ENCODE measurements at places on chromosomes 3 and 15. TPM values are rescaled to one million over a fixed set of nuclear protein-coding genes. Genes with fewer than 3 reads are reported as not detected.
A peak's percentile ranks its signal among the peaks of the same experiment; 100 is the strongest.

- peak; percentile 86 for DNase-seq
Observed at GRCh38 chr15:90184119-90184785, 16.9 kb upstream of the SEMA4B start.

- no peak for DNase-seq
Observed at GRCh38 chr15:43449981-43450380, 43.0 kb downstream of the TP53BP1 start.

The TFRC gene
- total RNA-seq = 478 TPM

The ILDR1 gene
- total RNA-seq = 8.3 TPM

GRCh38 chr3:108209579-108209978 is 12.6 kb downstream of the IFT57 start:
- no peak for DNase-seq

DNA sequence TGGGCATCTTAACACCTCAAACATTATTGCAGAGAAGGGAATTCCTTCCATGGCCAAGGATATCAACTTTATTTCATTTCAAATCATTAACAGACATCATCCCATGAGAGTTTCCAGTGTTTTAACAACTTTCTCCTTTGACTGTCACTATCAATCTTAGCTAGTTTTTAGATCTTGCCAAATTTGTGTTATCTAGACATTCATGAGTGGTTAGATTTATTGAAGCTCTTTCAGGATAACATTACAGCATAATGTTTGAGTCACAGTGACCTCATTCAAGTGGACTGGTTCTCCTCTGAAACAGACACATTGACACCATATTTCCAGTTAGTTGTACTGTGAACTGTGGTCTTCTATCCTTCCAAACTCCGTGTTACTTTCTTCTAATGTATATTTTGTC is 8.6 kb upstream of the TNFAIP8L3 start:
- DNase-seq = no peak

GRCh38 chr3:17551333-17551732 is 191.1 kb downstream of the TBC1D5 start:
- DNase-seq = no peak

The MEIS2 gene
- 20.7 TPM for total RNA-seq

The TMOD2 gene
- total RNA-seq = 14.7 TPM

GRCh38 chr3:31978553-31978952 is 2.5 kb downstream of the OSBPL10 start:
- DNase-seq = no peak

The LRRC31 gene
- total RNA-seq = 1.1 TPM

DNA sequence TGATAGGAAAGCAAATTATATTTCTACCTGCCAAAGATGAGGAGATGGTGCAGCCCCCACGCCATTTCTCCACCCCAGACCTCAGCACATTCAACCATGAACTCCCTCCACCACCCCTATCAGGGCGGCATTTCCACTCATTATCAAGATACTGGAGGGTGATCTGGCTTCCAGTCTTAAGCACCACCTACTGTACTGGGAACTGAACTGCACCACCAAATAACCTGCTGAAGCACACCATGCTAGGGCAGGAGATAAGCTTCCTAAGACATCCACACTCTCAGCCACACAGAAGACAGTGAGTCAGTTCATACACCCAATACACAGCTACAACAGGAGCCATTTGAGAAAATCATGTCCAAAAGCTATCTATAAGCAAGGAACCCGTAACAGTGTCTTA is 98.8 kb downstream of the FGF7 start:
- DNase-seq = no peak

The RAB6B gene
- 5.5 TPM for total RNA-seq

- DNase-seq = no peak
Observed at GRCh38 chr3:54434756-54435155, 312.4 kb downstream of the CACNA2D3 start.

- no peak for DNase-seq
Observed at GRCh38 chr3:131849616-131850015, 185.2 kb downstream of the CPNE4 start.

- DNase-seq = no peak
Observed at GRCh38 chr3:133292296-133292695, 107.6 kb upstream of the BFSP2 start.

The ZNF385D gene
- 2.9 TPM for total RNA-seq

DNA sequence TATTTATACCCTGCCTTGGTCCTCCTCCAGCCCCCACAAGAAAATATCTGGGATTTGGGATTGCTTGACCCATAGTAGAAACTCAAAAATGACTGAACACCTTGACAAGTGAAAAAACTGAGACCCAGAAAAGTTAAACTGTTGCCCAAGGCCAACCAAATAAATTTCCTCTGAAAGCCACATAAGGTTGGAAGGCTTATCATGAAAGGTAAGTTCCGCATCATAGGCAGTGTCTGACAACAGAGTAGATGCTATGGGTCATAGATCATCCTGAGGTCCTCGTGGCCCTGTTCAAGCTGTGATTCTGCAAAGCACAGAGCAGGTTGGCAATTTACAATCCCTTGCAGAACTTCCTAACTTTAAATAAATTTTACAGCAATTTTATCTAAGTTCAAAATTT is 140.8 kb upstream of the TSC22D2 start:
- DNase-seq = no peak

DNA sequence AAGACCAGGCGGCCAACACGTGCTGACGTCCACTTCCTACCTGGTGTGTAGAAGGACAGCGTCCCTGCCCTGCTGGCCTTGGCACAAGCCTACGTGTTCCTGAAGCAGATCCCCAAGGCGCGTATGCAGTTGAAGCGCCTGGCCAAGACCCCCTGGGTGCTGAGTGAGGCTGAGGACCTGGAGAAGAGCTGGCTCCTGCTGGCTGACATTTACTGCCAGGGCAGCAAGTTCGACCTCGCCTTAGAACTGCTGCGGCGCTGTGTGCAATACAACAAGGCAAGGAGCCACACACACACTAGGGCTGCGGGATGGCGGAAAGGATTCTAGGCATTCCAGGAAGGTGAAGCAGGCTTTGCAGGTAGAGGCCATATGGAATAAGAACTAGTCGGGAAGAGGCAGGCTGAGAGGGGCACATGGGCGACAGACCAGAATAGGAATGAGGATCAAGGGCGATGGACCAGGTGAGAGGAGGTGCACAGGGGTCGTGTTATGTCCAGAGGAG is 15.9 kb downstream of the CSRNP1 start:
- no peak for DNase-seq

GRCh38 chr3:188646592-188646991 is 492.6 kb downstream of the LPP start:
- no peak for DNase-seq

The C3orf49 gene
- not detected for total RNA-seq

GRCh38 chr3:54008744-54009143 is 113.6 kb upstream of the CACNA2D3 start:
- no peak for DNase-seq

DNA sequence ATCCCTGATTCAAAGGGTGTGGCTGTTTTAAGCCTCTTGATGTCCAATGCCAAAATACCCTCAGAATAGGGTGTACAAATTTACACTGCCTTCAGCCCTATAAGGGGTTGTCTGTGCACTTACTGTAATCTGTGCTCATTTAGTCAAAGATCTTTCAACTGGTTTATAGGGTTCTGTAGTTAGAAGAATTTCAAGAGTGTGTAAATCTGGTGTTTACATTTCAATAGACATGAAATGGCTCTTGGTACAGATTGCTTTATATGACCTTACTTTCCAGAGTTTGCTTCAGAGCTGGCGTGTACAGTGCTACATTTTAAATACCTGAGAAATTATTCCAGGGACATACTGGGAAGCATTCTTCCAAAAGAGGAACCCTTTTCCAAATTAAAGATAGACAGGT is 399.3 kb downstream of the FOXP1 start:
- no peak for DNase-seq

DNA sequence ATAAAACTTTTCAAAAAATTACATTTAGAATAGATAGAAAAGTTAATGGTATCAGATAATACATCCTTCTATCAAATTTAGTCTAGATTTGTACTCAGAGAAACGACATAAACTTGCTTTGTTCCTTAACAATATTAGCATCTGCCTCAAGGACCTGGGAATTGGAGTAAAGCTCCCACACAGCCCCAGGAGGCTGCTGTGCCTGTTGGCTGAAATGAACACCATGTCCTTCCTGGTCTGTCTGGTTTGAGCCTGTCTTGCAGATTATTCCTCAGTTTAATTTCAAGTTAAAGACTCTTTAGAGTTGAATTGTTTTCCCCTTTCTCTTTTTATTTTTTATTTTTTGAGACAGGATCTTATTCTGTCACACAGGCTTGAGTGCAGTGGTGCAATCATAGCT is 19.4 kb downstream of the GNB5 start:
- DNase-seq = no peak

The NEK10 gene
- 9.4 TPM for total RNA-seq

DNA sequence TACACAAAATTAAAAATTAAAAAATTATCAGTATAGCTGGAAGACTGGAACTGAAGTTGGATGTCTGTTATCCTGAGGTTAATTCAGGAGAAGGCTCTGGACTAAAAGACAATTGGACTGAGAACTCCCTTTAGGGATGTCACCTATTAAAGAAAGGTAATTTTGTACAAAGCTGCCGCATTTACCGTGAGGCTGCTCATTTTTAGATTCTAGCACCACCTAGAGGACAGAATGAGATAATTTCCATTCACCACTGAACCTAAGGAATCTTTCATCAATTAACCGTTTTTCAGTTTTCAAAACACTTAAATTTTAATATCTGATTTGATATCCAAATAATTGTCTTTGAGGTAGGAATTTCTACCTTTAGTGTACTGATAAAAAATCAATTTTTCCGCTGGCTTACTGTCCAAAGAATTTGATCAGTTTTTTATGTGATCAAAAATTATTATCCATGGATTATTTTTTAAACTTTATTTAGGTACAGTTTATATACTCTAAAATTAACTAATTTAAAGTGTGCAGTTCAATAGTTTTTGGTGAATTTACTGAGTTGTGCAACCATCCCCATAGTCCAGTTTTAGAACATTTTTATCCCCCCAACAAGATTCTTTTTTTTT is 106.7 kb upstream of the TNIK start:
- DNase-seq = no peak

GRCh38 chr3:37163262-37164015 is 10.9 kb downstream of the LRRFIP2 start:
- DNase-seq = no peak

The IL12A gene
- total RNA-seq = 2.9 TPM

DNA sequence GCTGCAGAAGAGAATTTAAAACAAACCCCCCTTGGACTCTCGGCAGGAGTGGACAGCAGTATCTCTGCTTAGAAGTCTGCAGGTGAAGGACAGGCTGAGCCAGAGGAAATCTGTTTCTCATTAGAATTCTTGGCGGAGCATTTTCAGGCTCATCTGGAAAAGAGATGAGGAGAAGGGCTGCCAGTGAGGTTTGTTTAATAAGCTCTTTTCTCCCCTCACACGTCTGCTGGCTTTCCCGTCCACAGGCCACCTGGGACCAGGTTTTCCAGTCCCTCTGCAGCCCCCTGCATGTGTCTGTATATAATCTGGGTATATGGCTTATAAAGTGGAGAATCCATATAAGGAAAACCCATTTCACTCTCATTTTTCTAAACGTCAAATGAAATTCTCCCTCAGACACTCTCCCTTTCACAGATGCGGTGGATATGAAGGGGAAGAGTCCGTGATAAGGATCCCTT is 155.4 kb upstream of the TPM1 start:
- DNase-seq = no peak

DNA sequence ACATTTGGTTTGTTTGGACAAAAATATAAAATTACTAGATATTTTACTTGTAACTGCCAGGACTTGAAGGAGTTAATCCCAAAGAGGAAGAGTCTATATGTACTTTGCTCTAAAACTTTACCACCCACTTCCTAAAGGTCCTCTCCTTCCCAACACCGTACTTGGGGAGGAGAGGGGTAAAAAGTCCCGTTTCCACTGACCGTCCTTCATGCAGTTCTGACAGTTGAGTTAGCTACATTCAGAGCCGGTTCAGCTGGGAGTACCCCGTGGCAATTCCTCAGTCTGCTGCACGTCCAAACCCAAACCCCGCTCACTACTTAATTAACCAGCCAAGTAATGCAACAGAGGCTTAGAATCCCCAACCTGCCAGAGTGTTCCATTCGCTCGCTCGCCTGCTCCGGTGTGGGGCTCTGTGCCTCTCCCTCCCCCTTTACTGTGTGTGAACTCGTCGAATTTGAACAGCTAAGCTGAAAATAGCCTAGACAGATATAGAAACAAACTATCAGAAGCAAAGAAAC is 519.7 kb downstream of the FOXP1 start:
- no peak for DNase-seq

The LIPH gene
- 29.7 TPM for total RNA-seq

DNA sequence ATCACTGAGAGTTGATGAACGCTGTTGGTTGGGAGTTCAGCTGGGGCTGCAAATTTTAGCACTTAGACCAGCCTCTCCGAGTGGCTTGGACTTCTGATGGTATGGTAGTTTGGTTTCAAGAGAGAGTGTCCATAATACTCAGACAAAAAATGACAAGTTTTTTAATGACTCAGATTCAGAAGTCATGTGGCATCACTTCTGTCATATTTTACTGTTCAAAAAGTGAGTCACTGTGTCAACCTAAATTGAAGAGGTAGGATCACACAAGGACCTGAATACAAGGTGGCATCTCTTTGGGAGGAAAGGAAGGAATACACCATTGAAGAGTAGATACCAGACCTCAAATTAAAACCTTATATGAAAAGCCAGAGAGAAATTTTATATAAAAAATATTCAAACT is 99.1 kb upstream of the CHMP2B start:
- DNase-seq = no peak

- no peak for DNase-seq
Observed at GRCh38 chr3:143283432-143284128, 164.0 kb downstream of the CHST2 start.

DNA sequence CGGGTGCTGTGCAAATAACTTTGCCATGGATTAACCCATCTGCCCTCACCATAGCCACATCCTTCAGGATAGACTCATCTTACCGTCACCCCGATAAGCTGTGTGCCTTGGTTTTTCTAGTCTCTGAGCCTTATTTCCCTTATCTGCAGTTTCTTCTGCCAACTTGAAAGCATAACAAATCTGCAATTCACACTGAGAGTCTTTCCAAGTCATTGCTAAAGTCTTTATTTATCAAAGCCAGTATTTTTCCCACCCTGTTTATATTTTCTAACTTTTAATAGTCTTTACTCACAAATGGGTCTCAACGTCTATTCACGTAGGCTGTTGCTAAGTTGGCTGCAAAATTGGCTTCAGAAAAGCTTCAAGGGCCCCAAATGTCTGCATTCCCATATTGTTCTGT is 61.6 kb upstream of the SUCLG2 start:
- no peak for DNase-seq

GRCh38 chr3:138440596-138440995 is 6.2 kb downstream of the ESYT3 start:
- no peak for DNase-seq

DNA sequence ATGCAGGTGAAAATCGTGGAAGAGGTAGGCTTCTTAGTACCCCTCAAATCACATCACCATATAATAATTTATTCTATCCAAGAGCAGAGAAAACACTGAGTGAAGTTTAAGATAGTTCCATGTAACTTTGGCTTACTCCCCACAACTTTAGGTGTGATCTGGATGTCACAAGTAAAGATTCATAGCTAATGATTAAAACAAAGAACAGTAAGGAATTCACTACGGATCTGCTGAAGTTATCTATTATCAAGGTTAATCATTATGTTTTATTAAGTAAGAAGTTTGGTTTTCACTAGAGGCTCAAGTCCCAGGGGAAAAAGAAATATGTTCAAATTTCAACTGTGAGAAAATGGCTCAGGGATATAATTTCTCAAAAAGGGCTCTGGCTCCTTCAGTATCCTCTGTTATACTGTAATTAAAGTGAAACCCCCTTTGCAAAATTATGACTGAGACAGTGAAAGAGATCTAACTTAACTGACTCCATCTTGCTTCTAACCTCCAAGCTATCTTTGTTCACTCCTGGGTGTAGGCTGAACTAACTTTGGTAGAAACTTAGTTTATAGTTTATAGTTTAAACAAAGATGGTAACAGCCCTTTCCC is 17.1 kb downstream of the CD80 start:
- no peak for DNase-seq

Measured in lower lobe of right lung (tissue), 2 donors.